Colonic mucosa (tissue), 4 donors: ENCODE measurements at places on chromosomes 13 and 19.

DNA sequence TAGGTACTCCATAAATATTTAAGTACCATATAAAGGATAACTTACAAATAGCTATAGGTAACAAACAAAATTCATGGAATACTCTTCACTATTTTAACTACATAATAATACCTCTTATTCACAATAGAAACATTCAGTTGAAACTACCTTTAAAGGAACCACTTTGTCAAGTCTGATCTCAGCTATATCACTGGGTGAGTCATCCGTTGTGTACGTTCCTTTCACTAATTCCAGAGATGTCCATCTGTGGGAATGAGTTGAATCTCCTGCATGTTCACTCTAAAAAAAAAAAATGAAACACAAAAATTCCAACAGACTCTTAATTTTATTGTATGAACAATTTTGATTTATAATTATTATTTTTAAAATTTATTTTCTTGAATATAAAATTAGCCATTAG lies 149.4 kb upstream of the FBXL3 start:
- DNase-seq: no peak

DNA sequence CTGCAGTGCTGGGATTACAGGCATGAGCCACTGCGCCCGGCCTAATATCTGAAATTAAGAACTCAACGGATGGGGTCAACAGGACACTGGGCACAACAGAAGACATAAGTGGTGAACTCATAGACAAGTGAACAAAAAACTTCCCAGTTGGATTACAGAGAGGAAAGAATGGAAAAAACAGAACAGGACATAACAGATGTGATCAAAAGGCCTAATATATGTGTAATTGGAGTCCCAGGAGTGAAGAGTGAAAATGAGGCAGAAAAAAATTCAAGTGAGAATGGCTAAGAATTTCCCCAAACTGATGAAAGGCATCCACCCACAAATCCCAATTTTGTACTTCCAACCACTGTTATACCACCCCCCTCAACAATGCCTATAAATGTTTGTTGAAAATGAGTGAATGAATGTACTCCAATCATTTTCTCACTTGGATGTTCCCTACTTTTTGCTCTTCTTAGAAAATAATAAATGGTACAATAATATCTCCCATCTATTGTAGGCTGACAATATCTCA lies 18.3 kb upstream of the ANGPTL8 start:
- no peak for DNase-seq

GRCh38 chr19:13215572-13216380 lies 65.6 kb downstream of the IER2 start:
- DNase-seq: no peak

DNA sequence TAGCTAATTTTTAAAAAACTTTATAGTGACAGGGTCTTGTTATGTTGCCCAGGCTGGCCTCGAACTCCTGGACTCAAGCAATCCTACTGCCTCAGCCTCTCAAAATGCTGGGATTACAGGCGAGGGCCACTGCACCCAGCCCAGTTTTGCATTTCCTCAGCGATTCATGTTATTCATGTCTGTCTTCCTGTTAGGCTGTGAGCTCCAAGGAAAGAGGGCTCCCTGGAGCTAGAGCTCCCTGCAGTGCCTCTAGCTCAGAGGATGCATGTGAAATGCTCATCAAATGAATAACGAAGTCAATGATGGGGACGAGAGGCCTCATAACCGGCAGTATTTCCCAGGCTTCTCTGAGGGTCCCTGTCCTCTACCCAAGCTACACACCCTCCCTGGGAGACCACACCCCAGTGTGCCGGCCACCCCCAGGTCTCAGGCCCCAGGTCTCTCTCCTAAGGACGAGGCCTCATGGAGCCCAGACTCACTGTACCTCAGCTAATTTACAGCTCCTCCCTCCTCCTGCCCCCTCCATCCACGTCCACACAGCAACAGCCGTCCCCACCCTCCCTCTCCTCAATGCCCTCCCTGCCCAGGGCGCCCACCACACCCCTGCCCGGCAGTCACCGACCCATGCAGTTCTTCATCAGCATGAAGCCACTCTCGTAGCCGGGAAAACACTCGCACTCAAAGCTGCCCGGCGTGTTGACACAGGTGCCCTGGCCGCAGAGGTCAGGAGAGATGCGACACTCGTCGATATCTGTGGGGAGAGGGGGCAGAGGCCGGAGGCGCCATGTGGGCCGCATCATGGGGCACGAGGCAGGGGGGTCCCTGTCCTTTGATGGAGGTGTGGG lies 28.5 kb downstream of the FBN3 start:
- no peak for DNase-seq

DNA sequence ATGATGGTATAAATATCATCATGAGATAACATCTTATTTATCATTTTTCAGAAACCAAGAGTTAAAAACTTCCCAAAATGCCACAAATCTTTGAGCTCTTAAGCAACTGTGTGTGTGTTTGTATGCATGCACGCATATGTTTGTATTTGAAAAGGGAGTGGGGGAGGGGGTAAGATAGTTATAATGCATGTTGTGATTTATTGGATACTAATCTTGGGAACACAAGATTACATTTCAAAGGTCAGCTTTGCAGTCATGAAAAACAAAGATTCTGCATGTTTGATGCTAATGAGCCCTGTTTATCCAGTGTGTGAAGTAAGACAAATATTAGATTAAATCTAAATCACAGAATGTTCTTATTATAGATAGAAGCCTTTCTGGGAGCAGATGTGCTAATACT lies 355.9 kb downstream of the DCT start:
- no peak for DNase-seq

- no peak for DNase-seq
Measured at GRCh38 chr19:42634409-42635232, 39.9 kb upstream of the CEACAM8 start.

DNA sequence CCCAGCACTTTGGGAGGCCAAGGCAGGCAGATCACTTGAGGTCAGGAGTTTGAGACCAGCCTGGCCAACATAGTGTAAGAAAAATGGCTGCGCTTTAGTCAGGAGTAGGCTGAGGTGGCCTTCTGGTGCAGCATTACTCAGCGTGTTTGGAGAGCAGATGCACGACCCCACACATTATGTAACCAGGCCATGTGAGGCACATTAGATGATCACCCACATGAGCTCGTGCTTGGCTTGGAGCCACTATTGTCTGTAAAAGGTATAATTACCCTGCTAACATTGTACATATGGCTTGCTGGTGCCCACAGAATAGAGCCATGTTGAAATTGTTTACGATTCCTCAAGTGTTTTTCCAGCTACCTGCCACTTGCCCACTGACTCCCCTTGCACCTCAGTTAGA lies 24.0 kb upstream of the SCEL start:
- DNase-seq: no peak

GRCh38 chr13:32164622-32165268 lies 133.2 kb downstream of the FRY start:
- peak; percentile 48 for DNase-seq

DNA sequence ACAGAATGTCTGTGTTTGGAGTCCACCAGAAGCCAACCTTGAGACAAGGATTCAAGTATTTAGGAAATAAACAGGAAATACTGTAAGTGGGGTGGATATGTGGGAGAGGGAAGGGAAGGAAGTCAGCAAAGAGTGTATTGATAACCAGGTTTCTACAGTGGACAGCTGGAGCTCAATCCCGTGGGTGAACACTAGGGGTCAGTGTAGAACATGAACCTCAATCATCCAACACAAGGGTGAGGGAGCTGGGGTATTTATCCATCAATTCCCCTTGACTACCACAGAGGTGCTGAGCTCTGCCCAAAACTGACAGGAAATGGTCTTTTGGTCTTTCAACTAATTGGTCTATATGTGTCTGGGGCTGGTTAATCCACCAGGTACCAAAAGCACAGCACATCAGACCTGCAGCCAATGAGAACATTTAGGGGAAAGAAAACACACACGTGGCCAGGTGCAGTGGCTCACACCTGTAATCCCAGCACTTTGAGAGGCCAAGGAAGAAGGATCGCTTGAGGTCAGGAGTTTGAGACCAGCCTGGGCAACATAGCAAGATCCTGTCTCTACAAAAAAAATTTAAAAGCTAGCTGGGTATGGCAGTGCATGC lies 5.6 kb upstream of the SYDE1 start:
- DNase-seq: peak; percentile 52

- no peak for DNase-seq
Measured at GRCh38 chr13:23506071-23506806, 64.0 kb upstream of the TNFRSF19 start.

DNA sequence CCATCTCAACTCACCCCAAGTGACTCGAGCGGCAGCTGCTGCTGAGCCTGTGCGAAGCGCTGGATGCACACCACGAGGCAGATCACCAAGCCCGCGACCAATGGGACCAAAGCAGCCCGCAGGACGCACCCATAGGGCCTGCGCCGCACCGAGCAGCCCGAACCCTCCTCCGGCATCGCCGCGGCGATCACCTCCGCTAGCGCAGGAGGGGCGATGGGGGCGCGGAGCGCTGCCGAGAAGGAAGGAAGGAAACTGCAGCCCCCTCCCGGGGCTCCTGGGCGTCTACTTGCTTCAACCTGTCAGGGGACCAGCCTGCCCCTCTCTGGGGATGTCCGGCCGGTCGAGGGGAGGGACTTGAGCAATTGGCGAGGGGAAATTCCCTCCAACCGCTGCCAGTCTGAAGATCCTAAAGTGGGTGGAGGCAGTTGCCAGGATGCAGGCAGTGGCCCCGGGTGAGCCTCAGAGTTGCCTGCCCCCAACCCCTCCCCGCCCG lies at the start of gene CD70:
TSS of gene CD70 (minus strand) at position 324 of the 493 bp plus-strand sequence. CDS start at position 176, 148 bp downstream.
- DNase-seq: no peak

DNA sequence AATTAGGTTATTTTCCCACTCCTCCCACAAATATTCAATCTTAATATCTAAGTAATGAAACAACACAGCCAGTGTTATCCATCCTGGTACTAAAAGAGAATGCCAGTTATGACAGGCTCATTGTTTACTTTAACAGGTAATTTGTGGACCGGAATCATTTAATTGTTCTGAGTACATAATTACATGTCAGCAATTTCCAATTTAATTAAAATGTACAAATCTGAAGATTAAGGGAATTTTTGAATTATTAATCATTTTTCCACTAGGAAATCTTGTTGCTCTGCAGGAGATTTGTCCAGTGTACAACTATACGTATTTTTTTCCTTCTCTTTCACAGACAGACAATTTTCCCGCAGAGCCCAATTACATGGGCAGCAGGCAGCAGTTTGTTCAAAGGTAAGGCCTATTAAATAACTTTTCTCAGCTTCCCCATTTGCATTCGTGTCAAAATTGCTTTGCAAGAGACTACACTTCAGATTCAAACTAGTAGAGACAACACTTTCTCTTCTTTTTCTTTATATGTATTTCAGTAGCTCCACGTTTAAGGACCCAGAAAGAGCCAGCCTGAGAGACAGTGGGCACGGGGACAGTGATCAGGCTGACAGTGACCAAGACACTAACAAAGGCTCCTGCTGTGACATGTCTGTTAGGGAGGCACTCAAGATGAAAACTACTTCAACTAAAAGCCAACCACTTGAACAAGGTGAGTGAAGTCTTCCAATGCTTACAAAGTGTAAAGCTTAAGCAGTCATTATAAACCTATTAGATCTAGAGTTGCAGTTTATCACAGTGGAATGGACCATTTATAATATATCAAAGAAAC lies 34.8 kb downstream of the PCDH17 start:
- no peak for DNase-seq

DNA sequence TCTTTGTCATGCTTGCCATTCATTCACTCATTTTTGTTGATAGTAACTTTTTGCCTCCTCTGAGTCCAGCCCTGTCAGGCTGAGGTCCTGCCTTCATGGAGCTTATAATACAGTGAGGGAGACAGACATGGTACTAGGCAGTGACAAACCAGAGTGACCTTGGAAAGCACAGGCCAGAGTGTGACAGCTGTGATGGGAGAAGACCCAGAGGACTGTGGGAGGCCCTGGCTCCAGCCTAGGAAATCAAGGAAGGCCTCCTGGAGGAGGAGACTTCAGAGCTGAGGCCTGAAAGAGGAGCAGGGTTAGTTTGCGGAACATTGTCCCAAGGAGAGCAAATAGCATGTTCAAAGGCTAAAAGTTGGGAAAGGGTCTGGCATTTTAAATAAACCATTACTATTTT lies 20.5 kb downstream of the PAK4 start:
- no peak for DNase-seq

DNA sequence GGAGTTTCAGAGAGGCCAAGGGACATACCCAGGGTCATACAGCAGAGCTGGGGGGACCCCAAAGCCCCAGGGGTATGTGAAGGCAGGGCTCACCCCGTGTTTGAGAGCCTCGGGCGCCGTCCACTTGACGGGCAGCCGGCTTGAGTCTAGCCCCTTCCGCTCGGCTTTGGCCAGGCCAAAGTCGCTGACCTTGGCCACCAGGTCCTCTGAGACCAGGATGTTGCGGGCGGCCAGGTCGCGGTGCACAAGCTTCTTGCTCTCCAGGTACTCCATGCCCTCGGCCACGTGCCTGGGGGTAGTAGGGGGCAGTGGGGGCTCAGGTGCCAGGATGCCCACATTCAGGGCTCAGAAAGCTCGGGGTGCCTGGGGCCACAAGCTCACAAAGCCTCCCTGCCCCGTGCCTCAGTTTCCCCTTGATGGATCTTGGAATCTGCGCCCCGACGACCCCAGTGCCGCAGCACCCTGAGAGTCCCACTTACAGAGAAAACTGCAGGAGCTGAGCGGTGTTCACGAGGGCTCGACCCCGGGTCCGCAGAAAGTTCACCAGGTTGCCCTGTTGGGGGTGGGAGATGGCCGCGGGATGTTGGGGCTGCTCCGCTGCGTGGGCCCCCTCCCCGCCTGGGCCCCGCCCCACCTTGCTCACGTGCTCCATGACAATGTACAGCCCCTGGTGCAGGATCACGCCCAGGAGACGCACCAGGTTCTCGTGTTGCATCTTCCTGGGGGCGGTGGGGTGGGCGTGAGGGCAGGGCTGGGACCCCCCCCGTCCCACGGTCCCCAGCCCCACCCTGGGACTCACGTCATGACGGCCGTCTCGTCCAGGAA lies 7.1 kb downstream of the MATK start:
- DNase-seq: no peak

GRCh38 chr13:98155475-98156109 lies 12.7 kb downstream of the FARP1 start:
- DNase-seq: no peak

- DNase-seq: no peak
Measured at GRCh38 chr13:83121896-83122295, 760.4 kb downstream of the SLITRK1 start.

GRCh38 chr13:75404726-75405125 lies 77.2 kb downstream of the TBC1D4 start:
- no peak for DNase-seq

- peak; percentile 73 for DNase-seq
Measured at GRCh38 chr13:38951525-38952313, 38.9 kb downstream of the STOML3 start.
